ENCODE measurements at places on chromosomes 5 and 9.

DNA sequence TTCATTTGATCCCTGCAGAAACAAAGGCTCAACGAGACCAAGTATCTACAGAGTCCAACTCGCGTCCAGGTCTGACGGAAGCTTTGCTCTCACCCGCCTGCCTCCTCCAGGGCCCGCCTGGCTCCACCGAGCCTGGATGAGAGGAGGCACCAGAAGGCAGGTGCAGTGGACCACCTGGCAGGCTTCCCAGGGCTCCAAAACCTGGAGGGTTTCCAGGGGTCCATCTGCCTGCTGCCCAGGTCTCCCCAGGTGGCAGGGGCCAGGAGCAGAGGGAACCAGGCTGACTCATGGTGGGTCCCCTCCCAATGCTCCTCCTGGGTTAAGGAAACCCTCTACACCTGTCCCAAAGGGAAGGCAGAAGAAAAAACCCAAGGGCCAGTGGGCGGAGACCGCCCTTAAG, 59.5 kb downstream of the VAV2 start:
- no peak for DNase-seq

DNA sequence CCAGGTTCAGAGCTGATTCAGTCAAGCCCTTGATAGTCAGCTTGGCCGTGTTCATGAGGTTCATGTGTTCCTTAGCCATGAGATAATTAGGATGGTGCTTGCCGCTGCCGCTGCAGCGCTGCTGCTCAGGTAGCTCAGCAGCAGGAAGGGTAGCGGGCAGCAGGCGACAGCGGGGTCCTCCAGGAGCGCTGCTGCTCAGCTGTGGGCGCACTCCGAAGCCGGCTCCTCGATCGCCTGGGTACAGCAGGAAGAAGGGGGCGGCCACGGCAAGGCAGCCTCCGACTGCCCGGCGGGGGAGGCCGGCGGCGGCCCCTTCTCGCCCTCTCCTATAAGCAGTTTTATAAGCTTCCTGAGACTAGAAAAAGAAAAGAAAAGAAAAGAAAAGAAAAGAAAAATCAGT, 1253.6 kb downstream of the EFNA5 start:
- DNase-seq, result no peak

DNA sequence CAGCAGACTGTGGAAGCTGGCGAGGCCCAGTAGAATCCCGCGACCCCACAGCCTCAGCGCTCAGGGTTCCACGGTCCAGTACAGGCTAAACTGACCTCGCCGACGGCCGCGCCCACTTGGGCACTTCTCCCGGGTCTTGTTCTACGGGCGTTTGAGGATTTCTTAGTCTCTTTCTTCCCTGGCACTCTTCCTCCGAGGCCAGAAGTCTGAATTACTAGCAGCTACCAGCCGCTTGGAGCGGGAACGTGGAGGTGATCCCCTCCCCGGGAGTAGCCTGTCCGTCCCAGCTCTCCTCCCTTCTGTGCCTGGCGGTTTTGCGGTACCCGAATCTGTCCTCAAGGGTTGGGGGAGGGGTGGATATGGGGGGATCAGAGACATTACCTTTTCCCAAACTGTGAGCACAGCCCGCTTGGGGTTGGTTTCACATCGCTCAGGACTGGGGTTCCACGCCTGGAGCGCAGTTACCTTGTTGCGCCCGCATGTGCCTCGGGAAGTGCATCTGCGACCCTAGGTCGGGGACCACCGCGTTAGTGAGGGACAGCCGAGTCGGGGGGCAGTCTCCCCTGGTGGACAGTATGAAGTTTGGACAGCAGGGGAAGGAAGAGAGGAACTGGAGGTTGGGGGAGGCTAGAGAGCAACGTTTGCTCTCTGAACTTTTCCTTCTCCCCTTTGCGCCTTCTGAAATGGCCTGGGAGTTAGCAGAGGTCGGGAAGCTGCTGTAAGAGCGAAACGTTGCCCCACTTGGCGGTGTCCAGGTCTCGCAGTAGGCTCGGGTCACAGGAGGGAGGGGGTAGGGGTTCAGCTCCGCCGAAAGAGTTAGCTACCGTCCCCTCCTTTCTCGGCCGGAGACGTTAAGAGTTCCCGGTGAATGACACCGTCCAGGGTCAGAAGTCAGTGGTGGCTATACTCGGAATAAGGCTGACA, 190.8 kb downstream of the MEF2C start:
- DNase-seq, result no peak

- no peak for DNase-seq
These were observed 26.1 kb downstream of the PWWP2A start for GRCh38 chr5:160092960-160093707.

Data from stimulated activated CD8-positive, alpha-beta memory T cell treated with anti-CD3 and anti-CD28 coated beads, Interleukin-4, amount 100 ng/mL, for 1 hour (primary cell).